Peyer's patch (tissue), 4 donors: ENCODE measurements at places on chromosomes 3 and 15. TPM values are rescaled to one million over a fixed set of nuclear protein-coding genes. Genes with fewer than 3 reads are reported as not detected.

Gene TEX55
- total RNA-seq, result not detected

Gene C3orf85
- total RNA-seq, result 174 TPM

Gene NRROS
- total RNA-seq, result 0.70 TPM

Gene IL5RA
- total RNA-seq, result not detected

Gene ZCWPW2
- total RNA-seq, result not detected

- no peak for DNase-seq
These were observed 62.7 kb downstream of the ADAMTSL3 start for GRCh38 chr15:83716605-83717004.
